H1 (cell line): ENCODE measurements at places on chromosomes 4 and X. TPM values are rescaled to one million over a fixed set of nuclear protein-coding genes. Genes with fewer than 3 reads are reported as not detected.
A peak's percentile ranks its signal among the peaks of the same experiment; 100 is the strongest.

Gene HSFX1
- total RNA-seq: 0.63 TPM in 2 replicates

DNA sequence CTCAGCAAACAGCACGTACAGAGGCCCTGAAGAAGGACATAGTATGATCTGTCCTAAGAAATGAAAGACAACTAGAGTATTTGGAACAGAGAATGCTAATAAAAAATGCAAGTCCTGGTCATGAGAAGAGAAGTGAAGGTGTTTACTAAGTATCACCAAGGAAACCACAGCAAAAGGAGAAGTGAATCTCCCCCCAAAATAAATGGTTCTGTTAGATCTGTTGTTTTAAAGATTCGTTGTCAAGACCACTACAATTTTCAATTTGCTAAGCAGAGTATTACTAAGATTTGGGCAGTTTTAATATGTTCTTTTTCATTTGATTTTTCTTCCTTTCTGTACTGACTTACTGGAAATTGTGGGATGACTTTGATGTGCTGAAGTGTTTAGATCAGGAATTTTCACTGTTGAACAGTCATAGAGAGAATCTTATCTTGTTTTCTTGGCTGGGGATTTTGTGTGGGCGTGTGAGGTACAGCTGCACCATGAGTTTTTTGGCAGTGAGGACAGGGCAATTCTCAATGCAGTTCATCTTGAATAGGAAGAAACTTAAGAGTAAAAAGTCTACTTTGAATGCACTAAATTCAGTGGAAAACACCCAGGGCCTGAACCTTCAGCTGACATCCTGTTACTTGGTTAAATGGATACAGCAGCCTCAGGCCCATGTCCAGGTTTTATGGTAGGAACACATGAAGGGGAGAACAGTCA is 132.2 kb downstream of the STIM2 start:
- DNase-seq: no peak
- no peaks in the 10 kb centered on the region for H3K27me3 ChIP-seq
- H3K4me1 ChIP-seq: no peaks in the 10 kb centered on the region; the same call in 1 of the 2 replicates
- no peak overlapping the region for H3K4me3 ChIP-seq
- H3K27ac ChIP-seq: no peak overlapping the region
- no peaks in the 10 kb centered on the region for H3K36me3 ChIP-seq

DNA sequence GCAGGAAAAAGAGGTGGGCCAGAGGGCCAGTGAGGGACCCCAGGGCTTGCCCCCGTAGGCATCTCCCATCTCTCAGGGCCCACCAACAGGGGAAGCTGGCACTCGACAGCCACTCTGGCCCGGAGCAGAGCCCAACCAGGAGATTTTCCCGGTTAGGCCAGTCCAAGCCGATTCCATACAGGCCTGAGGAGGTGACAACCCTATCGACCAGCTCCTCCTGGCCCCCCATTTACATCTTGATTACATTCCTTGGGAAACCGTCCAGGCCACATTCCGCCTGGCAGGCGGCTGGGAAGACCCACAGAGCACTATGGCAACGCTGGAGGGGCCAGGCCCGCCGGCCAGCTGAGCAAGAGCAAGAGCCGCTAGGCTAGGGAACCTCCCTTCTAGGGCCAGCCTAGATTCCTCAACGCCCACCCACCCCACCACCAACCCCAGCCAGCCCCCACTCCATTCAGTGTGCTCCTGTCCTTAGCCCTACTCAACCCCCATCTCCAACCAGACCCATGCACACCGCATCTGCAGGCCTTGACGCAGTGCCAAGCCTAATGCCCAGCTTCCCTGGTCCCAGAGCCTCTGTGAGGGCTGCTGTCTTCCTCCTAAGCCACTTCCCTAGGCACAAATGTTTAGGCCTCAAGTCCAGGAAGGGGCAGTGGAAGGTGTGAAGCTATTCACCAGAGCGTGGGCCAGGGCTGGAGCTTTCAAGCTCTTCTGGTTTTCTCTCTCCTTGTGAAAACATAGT is 161.2 kb downstream of the EFNB1 start:
- H3K27ac ChIP-seq: no peak overlapping the region; the same call in 1 of the 2 replicates
- H3K4me3 ChIP-seq: no peak overlapping the region
- peak; percentile 58 for DNase-seq
- no peaks in the 10 kb centered on the region for H3K27me3 ChIP-seq
- H3K36me3 ChIP-seq: no peaks in the 10 kb centered on the region
- peaks cover 5% of the 10 kb centered on the region for H3K4me1 ChIP-seq

Gene IL15
- total RNA-seq: 0.61 and 0.69 TPM in 2 replicates

DNA sequence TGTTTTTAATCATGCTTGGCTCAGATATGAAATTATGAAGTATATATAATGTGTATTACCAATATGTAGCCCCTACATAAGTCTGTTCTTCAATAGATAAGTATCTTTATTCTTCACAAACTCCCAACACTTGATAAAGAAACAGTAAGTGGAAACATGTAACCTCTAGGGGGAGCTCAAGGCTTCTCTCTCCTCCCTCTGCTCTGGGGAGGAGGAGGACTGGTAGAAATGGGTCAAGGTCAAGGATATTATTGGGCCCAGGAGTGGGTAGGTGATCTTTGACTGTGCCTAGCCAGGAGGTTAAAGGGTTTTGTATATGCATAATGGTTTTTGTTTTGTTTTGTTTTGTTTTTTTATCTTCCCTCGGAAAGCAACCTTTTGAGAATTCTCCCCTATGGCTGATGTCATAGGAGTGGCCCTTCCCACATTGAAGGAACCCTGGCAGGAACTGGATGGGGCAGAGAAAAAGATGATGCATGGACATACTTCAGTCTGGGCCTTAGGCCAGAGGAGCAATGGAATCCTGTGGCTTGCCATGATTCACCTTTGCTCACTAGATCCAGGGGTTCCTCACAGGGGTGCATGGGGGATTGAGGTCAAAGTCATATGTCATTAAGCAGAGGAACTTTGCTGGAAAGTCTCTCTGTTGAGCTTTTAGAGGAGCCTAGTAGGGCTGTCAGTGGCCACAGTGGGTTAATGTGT is 460.3 kb downstream of the MID1IP1 start:
- H3K27me3 ChIP-seq: no peaks in the 10 kb centered on the region
- H3K36me3 ChIP-seq: no peaks in the 10 kb centered on the region
- H3K4me1 ChIP-seq: no peaks in the 10 kb centered on the region
- no peak overlapping the region for H3K27ac ChIP-seq

- H3K27me3 ChIP-seq: no peaks in the 10 kb centered on the region
- H3K27ac ChIP-seq: no peak overlapping the region
- H3K4me1 ChIP-seq: peaks cover 5% of the 10 kb centered on the region; the same call in 1 of the 2 replicates
- H3K36me3 ChIP-seq: no peaks in the 10 kb centered on the region
- H3K4me3 ChIP-seq: no peak overlapping the region
Measured at GRCh38 chr4:14615671-14616070, 386.6 kb upstream of the CPEB2 start.

GRCh38 chr4:76733068-76733771 is 164.7 kb downstream of the SOWAHB start:
- DNase-seq: peak; percentile 57
- no peak overlapping the region for H3K27ac ChIP-seq
- H3K4me1 ChIP-seq: peaks cover 24% of the 10 kb centered on the region
- H3K4me3 ChIP-seq: no peak overlapping the region

GRCh38 chr4:39278476-39278875 is 87.7 kb downstream of the RFC1 start:
- no peak for DNase-seq
- H3K27ac ChIP-seq: no peak overlapping the region
- no peaks in the 10 kb centered on the region for H3K27me3 ChIP-seq
- H3K4me1 ChIP-seq: no peaks in the 10 kb centered on the region
